Ovary (tissue), 10 donors: ENCODE measurements at places on chromosomes 4 and X. TPM values are rescaled to one million over a fixed set of nuclear protein-coding genes. Genes with fewer than 3 reads are reported as not detected.

- no peak overlapping the region for H3K4me3 ChIP-seq
- no peaks in the 10 kb centered on the region for H3K36me3 ChIP-seq
- no peak overlapping the region for H3K27ac ChIP-seq
- H3K4me1 ChIP-seq, result no peaks in the 10 kb centered on the region
- H3K27me3 ChIP-seq, result no peaks in the 10 kb centered on the region
- DNase-seq, result no peak
Observed at GRCh38 chr4:94959307-94959706, 201.6 kb downstream of the BMPR1B start.

DNA sequence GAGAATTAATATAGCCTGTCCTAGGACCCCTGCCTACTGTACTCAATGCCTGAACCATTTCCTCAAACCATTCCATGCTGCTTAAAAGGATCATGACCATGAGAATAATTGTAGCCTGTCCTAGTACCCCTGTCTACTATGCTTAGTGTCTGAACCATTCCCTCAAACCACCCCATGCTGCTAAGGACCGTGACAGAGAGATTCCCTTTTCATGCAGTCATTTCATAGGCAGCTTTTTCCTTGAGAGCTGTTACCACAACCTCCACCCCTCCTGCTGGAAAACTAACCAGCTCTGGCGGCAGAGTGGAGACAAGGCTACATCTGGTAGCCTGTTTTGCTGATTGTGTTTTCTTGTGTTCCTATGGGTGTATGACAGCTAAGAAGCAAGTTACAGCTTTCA is 174.9 kb upstream of the SMARCAD1 start:
- H3K27me3 ChIP-seq, result no peaks in the 10 kb centered on the region
- no peak for DNase-seq
- H3K4me3 ChIP-seq, result no peak overlapping the region
- no peaks in the 10 kb centered on the region for H3K36me3 ChIP-seq
- H3K27ac ChIP-seq, result no peak overlapping the region
- H3K4me1 ChIP-seq, result no peaks in the 10 kb centered on the region

DNA sequence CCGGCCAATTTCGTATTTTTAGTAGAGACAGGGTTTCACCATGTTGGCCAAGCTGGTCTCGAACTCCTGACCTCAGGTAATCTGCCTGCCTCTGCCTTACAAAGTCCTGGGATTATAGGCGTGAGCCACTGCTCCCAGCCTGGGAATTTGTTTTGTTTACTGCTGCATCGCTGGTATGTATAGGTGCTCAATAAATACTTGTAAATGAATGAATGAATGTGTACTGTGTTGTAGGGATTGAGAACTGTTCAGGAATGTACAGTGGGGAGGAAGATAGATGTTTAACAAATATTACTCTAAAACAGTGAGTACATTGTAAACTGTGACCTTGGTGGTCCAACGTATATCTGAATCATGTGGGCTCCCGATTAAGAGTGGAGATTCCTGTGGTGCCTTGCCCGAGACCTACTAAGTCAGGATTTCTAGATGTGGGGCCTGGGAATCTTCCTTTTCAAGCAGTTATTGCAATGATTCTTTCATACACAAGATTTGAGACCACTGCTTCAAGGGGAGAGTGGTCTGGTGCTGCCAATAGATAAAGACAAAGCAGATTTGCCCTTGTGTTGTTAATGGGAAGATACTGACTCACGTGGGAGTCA is 41.0 kb downstream of the WWC2 start:
- no peak for DNase-seq
- no peak overlapping the region for H3K27ac ChIP-seq
- peaks cover 6% of the 10 kb centered on the region for H3K4me1 ChIP-seq
- no peaks in the 10 kb centered on the region for H3K36me3 ChIP-seq

Gene CWH43
- polyA plus RNA-seq, result not detected

- H3K4me1 ChIP-seq, result no peaks in the 10 kb centered on the region
- no peak for DNase-seq
- no peaks in the 10 kb centered on the region for H3K36me3 ChIP-seq
Observed at GRCh38 chrX:128739539-128739938, 687.3 kb upstream of the ACTRT1 start.

- no peaks in the 10 kb centered on the region for H3K36me3 ChIP-seq
- no peak overlapping the region for H3K27ac ChIP-seq
- no peak overlapping the region for H3K4me3 ChIP-seq
- H3K27me3 ChIP-seq, result no peaks in the 10 kb centered on the region
- DNase-seq, result no peak
- no peaks in the 10 kb centered on the region for H3K4me1 ChIP-seq
Observed at GRCh38 chrX:122641136-122641535, 542.9 kb upstream of the GRIA3 start.

DNA sequence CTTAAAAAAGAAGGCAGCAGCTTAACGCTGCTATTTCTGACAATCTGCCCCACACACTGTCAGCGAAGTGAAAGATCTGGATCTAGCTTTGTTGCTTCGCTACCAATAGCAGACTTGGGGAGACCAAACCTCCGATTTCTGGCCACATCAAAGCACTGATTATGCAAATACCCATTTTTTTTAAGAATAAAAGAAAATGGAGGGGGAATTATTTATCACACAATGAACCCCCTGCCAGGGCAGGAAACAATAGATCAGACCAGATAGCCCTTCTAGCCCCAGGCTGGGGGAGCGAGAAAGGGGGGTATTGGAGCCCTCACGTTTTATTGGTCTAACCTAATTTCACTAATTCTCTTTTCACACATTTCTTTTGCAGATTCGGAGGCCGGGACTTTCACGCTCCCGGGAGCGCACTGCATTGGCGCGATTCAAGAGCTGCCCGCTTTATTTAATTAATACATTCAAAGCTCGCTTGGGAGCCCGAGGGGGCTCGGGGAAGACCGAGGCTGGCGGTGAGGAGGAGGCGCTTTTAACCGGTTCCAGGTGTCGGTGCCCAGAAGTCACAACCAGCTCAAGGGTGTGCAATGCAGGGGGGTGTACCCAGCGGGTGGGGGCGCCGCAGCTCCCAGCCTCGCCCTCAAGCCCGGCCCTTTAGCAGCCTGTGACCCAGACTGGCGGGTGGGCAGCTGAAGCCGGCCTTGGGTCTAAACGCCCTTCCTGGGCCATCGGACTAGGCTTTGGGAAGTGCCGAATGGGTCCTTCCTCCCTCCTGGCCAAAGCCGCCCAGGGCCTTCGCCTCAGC is 5.5 kb downstream of the NEUROG2 start:
- H3K27ac ChIP-seq, result no peak overlapping the region
- no peak overlapping the region for H3K4me3 ChIP-seq
- no peak for DNase-seq
- no peaks in the 10 kb centered on the region for H3K36me3 ChIP-seq
